T-helper 9 cell (primary cell): ENCODE measurements at places on chromosomes 11 and 22.
A peak's percentile ranks its signal among the peaks of the same experiment; 100 is the strongest.

DNA sequence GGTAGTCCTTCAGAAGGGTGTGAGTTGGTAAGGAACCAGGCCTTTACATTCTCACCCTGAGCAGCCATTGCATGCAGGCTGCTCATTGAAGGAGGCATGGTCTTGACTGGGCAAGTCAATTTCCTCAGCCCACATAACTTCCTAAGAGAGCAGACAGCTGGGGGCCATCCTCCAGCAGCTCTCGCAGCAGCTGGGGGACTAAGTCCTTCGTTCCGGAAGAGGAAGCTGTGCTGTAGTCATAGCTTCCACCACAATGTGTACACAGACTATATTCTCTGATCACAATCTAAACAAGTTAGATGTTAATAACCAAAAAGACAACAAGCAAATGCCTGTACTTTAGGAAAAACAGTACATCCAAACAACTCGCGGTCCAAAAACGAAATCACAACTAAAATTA lies 30.1 kb upstream of the MPPED1 start:
- DNase-seq: no peak

GRCh38 chr22:24873226-24873625 lies 67.2 kb downstream of the SGSM1 start:
- no peak for DNase-seq

DNA sequence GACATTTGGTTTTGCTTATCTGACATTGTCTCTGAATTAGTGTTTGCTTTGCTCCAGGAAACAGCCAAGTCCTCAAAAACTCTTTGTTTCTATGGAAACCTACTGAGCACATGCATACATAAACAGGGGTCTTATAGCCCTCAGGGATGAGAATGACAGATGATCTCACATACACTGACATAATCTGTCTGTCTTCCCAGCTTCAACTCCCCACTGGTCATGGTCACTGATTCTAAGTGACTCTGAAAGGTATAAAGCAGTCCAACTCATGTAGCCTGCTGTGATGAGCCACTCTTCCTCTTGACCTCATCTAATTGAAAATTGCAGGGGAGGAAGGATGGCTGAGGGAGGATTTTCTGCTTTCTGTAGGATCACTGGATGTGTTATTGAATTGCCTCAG lies 12.6 kb downstream of the ZNF143 start:
- DNase-seq: no peak

DNA sequence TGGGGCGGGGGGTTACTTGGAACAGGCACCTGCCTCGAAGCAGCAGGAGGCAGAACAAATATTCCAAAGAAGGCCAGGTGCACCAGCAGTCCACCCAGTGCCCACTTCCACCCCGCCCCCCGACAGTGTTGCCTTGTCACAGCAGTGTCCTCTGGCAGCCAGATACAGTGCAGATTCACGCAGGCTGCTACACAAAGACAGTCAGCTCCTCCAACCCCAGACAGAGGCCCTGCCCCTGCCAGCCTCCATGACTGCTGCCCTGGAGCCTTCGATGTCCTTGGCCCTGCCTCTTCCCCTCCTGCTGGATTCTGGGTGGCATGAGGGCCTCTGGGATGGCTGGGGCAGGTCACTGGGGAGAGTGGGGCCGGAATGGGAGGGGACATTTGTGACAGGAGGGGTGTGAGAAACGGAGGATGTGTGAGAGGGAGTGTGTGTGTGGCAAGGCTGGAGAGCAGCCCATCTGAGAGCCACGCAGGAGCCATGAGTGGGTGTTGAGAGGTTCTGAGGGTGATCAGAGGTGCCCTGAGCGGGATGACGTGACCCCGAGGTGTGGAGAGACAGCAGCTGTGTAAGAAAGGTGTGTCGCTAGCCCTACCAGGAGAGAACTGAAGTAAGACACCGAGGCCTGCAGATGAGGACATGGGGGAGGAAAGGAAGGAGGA lies 173.7 kb downstream of the CEP164 start:
- no peak for DNase-seq

DNA sequence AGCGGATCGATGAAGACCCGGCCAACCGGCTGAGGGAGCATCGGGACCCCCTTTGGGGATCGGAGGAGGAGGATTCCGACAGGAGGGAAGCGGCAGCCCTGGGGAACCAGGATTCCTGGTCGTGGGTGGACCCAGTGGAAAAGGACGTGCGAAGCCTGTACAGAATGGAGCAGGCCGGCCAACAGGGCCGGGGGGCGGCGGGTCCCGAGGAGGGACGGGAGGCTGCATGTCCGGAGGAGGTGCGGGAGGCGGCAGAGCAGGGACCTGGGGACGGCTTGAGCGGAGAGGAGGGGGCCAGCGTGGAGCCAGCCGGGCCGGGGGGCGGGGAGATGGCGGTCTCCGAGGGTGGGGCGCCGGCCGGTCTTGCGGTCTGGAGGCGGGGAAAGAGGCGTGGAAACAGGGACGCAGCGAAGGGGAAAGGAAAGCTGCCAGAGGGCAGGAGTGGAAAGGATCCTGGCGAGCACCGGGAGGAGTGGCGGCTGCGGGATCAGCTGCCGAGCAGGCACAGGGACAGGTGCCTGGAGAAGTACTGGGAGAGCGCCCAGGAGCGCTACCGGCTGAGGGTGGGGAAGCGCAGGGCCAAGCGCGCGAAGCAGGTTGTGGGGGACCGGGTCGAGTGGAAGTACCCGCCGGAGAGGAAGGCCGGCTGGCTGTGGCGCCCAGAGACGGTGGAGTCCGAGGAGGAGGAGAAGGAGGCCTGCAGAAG lies at the start of gene ANO5:
Gene ANO5 (plus strand): TSS at position 444 of the 706 bp plus-strand sequence. CDS start 408 bp downstream, outside the sequence.
- DNase-seq: no peak

GRCh38 chr11:33944345-33944692 lies 52.4 kb upstream of the LMO2 start:
- DNase-seq: no peak

DNA sequence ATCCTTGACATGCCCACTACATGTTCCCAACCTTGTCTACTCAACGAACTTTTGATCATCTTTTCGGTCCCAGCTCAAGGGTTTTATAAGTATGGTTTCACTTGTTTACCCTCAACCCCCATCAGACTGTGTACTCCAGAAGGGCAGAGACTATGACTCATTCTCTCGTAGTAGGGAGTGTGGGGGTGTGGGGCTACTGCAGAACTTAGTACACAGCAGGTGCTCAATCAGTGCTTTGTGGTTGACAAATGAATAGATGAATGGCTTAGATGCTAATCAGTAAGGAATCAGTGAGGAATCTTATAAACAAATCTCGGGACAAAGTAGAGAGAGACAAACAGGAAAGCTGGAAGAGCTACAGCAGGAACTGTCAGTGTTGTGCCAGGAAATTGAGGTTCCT lies 151.7 kb upstream of the PLET1 start:
- no peak for DNase-seq

GRCh38 chr11:19380375-19380774 lies 139.6 kb upstream of the E2F8 start:
- DNase-seq: no peak

DNA sequence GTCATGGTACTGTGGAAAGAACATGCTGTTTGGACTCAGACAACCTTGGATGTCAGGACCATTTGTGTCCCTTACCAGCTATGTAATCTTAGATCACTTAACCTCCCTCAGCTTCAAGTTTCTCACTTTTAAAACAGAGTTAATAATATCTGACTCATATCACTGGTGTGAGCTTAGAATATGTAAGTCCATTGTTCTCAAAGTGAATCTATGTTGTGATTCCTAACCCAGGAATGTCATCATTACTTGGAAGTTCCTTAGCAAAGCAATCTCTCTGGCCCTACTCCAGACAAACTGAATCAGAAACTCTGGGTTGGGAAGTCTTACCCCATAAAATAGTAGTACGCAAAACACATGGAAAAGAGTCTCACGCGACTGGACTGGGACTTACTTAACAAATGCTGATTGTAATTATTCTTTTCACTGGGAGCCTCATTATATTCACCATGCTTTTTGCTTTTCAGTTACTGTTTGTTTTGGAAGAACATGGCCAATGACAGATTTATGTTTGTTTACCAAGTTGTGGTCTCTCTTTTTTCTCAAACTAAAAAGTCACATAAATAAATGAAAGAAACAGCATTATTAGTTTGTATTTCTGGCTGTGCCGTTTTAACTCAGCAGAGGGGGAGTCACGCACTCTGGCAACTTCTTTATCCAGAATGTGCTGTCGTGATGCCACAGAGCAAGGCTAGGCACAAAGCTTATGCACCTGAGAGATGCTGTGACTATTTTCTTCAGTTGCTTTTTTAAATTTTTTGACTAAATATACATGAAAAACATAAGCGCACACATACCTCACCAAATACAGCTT lies 217.7 kb upstream of the CTSC start:
- DNase-seq: no peak

DNA sequence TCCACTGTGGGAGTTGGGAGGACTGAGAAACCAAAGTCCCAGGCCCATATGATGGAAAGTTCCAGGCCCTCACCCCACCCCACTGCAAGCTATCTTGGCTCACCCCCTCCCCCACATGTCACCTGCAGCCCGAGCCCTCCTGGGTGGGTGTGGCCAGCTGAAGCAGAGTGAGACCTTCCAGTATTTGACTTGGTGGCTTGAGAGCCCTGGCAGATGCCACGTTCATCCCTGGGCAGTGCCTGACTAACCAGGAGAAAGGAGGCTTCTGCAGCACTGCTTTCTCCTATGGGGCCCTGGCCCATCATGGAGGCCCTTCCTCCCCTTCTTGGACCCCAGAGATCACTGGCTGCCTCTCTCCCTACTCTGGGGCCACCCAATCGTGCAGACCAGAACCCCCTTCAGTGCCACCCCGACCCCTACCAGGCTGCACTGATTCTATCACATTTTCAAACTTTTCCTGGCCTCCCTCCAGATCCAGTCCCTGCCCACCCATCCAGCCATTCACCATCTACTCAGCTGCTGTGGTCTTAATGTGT lies 38.1 kb upstream of the WNT11 start:
- DNase-seq: no peak

DNA sequence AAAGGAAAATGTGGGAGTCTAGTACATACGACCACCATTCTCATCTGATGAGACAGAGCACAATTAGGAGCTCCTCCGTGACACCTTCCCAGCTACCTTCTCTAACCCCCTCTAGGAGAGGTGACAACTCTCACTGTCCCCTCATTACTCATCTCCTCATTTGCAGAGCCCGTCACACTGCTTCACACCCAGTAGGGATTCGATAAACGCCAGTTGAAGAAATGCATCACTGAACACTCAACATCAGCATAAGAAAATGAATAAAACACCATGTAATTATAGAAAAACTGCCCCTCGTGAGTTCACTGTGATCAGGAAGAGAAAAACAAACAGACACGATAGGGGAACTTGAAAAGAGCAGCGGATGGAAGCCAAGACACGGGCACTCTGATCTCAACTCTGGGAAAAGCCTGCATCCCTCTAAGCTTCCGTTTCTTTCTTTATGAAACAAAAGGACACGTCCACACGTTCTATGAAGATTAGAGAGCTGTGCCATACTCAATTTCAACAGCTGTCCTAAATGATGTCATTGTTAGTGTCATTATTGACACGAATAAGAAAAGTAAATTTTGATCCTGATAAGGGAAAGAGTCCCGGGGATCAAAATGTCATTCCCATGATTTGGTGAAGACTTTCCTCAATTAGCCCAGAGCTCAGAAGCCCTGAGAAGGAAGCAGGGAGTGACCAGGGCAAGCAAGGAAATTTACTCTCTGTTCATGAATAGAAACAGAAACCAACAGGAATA lies 356.9 kb downstream of the LARGE1 start:
- no peak for DNase-seq

DNA sequence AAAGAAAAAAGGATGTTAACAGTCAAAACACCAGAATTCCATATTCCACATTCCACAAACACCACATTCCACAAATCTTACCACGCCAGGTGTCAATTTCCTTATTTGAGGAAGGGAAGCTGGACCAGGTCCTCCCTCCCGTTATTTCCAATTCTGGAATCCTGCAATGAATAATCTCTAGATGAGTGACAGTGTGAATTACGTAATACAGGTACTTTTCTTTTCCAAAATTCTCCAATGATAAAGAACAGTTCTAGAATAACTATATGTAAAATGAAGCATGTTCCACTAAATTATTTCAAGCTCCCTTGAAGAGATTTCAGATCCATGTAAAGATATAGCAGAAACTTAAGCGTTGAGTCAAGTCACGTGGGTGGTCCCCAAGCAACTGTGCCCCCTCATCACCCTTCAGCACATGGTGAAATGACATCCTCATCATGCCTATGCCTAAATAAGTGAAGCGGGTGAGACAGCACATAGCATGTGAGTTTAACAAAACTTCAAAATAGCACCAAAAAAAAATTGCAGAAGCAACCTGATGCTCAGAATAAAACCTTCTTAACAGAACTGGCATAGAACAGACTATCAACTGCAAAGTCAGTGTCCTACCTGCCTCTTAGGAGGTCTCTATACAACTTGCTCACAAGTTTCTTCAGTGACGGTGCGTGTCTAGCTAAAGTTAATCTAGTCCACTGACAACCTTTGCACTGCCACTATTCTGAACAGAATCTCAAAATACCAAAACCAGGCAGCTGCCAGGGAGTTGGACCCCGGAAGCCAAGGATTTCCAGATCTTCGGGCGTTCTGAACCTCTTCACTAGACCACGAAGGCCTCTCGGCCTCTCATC lies 876 bp downstream of the NFRKB start:
- DNase-seq: peak; percentile 5

- no peak for DNase-seq
Measured at GRCh38 chr11:80349997-80350396, 909.2 kb upstream of the TENM4 start.

- no peak for DNase-seq
Measured at GRCh38 chr11:96045622-96046456, 121.9 kb upstream of the MTMR2 start.

DNA sequence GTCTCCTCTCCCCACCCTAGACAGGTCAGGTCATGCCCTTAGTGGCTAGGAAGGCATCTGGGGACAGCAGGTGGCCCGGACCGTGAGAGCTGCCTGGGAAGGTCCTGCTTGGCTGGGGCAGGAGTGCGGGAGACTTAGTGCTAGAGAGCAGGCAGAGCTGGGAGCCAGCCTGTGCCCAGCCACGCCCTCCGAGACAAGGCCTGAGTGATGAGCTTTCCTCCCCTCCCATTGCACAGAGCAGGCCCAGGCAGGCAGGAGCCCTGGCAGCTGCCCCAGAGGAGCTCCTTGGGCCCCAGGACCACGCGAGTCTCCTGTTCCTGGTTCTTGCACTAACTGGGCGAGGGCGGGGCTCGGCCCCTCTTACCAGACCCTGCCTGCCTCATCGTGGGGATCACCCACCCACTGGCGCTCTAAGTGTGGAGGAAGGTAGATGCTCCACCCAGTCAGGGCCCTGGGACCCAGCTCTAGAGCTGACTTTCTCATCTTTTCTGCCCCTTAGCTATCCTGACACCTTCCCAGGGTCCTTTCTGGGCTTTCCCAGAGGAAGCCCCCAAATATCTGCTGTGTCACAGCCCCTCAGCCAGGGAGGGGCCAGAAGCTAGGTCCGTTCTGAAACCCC lies 44.9 kb downstream of the MACROD1 start:
- no peak for DNase-seq

DNA sequence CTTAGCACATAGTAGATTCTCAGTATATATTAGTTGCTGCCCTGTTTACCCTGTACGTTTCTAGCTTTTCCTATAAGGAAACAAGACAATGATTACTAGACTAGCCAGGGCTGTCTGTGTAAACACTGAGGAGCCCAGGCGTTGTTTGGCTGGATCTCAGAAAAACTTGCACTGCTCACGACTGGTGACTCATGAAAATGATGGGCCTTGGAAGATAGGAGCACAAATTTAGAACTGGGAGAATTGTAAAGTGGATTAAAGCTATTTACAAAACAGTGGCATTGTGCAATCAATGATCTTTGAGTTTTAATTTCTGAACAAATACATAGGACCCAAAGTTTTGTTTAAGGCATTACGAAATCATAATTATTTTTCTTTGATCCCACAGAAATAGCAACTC lies 276.9 kb downstream of the FAM76B start:
- no peak for DNase-seq

GRCh38 chr11:78526497-78527146 lies 48.0 kb downstream of the NARS2 start:
- DNase-seq: no peak
